Muscle of leg (tissue), 16 donors: ENCODE measurements at places on chromosomes 5 and 9. TPM values are rescaled to one million over a fixed set of nuclear protein-coding genes. Genes with fewer than 3 reads are reported as not detected.

GRCh38 chr9:93645921-93646639 is 69.7 kb downstream of the PHF2 start:
- DNase-seq: no peak

DNA sequence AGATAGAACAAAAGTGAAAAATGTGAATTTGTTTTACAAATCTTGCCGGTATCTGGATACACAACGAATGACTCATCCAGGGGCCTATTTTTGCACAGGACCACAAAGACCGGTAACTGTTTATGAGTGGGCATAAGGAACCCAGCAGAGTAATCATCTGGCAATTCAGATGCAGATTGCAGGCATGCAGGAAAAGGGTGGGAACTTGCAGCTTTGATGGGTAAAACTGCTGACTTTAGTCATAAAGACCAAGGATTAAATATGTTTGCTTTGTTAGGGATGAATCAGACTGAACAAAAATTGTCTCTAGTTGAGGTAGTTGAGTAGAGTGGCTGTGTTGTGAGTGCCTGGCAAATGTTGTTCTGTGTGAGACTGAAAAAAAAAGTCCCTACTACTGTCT is 309.6 kb upstream of the CCNH start:
- DNase-seq: no peak

EIF4EBP3 gene
- 2.6 TPM for total RNA-seq

GRCh38 chr5:20559845-20560244 is 571.8 kb upstream of the CDH18 start:
- DNase-seq: no peak

- no peak for DNase-seq
These were observed 36.3 kb upstream of the UBTD2 start for GRCh38 chr5:172319708-172320441.

GRCh38 chr5:86665984-86666760 is 48.4 kb downstream of the COX7C start:
- no peak for DNase-seq

DNA sequence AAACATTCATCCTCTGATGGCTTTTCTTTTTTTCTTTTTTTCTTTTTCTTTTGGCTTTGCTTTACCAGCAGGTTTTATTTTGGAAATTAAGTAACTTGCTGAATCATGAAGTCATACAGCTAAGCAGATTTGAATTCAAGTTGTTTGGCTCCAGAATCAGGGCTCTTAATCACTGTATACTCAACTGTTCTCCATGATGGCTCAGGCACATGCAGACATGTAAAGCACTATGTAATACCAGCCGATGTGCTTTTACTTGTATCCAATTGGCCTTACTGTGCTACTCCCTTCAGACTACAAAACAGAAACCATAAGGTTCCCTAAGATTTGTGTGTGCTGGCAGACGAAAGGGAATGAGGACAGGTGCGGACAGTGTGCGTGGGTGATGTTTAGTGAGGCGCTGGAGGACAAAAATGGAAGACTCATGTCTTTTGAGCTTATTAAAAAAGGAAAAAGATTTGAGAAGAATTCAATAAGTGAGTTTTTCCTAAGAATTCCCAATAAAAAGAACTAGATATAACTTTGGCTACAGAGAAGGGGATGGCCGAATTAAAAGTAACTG is 44.7 kb upstream of the OTP start:
- peak; percentile 37 for DNase-seq

DNA sequence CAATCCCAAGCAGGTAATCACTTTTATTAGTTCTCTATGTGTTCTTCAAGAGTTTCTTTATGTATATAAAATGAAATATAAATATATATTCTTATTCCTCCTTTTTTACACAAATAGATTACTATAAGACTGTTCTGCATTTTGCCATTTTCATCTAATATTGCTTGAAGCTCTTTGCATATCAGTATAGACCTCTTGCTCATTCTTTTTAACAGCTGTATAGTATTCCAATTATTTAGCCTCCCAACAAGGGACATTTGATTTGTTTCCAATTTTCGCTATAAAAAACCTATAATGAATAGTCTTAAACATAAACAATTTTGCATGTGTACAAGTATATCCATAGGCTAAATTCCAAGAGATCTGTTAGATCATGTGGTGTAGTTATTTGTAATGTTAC is 25.2 kb downstream of the CETN3 start:
- no peak for DNase-seq

DNA sequence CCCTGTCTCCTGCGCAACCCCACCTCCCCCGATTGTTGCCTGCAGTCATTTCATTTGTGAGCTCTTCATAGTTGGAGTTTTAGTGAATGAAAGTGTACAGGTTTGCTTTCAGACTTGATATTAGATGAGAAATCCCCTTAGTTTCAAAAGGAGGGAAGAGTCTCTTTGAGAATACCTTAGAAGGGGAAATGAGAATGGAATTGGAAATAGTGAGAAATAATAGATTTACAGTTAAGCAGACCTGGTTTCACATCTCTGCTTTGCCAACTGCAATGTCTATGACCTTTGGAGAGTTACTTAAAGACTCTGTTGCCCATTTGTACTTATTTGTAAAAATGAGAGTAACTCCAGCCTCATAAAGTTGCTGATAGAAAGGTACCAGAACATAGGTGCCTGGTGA is 120.4 kb downstream of the ZNF462 start:
- no peak for DNase-seq

PCDHA1 gene
- total RNA-seq: 0.04 TPM

GARIN3 gene
- total RNA-seq: not detected
